ENCODE measurements at places on chromosomes 5 and 9. TPM values are rescaled to one million over a fixed set of nuclear protein-coding genes. Genes with fewer than 3 reads are reported as not detected.
A peak's percentile ranks its signal among the peaks of the same experiment; 100 is the strongest.

The PCDHA10 gene
- polyA plus RNA-seq, result 1.1 TPM

The NDST1 gene
- polyA plus RNA-seq, result 45.4 TPM

The SLC36A3 gene
- not detected for polyA plus RNA-seq

The CCDC152 gene
- 30.3 TPM for polyA plus RNA-seq

GRCh38 chr5:152142840-152143469 lies 218.3 kb upstream of the GLRA1 start:
- peak; percentile 18 for DNase-seq

DNA sequence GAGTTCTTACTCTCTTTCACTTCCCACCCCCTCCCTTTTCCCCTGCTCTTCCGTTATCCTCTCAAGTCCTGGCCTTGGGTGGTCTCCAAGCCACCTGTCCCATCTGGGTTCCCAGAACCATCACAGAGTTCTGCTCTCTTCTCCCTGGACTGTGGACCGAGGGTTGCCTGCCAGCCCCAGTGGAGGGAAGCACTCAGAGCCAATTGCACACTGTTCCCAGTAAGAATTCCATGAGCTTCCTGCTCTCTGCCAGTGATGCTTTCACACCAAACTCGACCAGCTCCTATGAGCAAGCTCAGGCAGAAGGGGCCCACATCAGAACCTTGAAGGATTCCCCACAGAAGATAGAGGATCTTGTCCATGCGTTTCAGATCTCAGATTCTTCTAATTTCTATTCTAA lies 20.1 kb upstream of the AFAP1L1 start:
- DNase-seq, result no peak

GRCh38 chr9:138098116-138098907 lies 220.7 kb downstream of the CACNA1B start:
- DNase-seq, result no peak
